ENCODE measurements at places on chromosomes 5 and 9. TPM values are rescaled to one million over a fixed set of nuclear protein-coding genes. Genes with fewer than 3 reads are reported as not detected.

GRCh38 chr9:33197279-33198152 is 30.4 kb upstream of the B4GALT1 start:
- H3K27me3 ChIP-seq, result peaks cover 3% of the 10 kb centered on the region
- no peaks in the 10 kb centered on the region for H3K36me3 ChIP-seq
- H3K4me1 ChIP-seq, result peaks cover 8% of the 10 kb centered on the region
- H3K27ac ChIP-seq, result no peak overlapping the region
- DNase-seq, result no peak

SCGB3A2 gene
- not detected for total RNA-seq

- peaks cover under 1% of the 10 kb centered on the region for H3K36me3 ChIP-seq
- H3K4me1 ChIP-seq, result peaks cover 11% of the 10 kb centered on the region
- no peak overlapping the region for H3K27ac ChIP-seq
- no peaks in the 10 kb centered on the region for H3K27me3 ChIP-seq
- H3K4me3 ChIP-seq, result no peak overlapping the region
- DNase-seq, result no peak
Measured at GRCh38 chr9:137461663-137462395, 2.7 kb upstream of the NSMF start.

DNA sequence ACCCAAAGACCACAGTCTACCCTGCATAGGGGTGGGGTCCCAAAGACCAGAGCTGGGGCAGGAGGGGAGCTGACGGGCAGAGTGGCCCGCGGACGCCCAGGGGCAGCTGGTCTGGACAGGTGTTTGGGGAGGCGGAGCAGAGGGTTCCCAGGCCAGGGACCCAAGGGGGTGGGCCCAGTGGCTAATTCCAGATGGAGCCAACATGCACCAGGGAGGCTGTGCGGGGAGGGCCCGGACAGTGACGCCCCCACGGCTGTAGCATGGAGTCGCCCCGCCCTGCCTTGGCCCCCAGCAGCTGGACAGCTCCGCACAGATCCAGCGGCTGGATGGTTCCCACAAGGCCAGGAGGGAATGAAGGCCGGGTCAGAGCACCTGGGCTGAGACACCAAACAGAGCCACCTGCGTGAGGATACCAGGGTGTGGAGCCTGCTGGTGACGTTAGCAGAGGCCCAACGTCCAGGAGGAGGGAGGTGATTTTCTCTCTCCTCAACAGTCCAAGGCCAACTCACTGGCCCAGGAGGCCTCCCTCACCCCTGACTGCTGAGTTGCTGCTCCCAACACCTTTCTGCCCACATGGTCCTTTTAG is 55.3 kb upstream of the EGFL7 start:
- H3K27ac ChIP-seq, result no peak overlapping the region
- no peak overlapping the region for H3K4me3 ChIP-seq
- no peak for DNase-seq
- H3K4me1 ChIP-seq, result no peaks in the 10 kb centered on the region
- no peaks in the 10 kb centered on the region for H3K36me3 ChIP-seq

TMC1 gene
- not detected for total RNA-seq

Measured in chondrocyte (in vitro differentiated cells).